Ascending aorta (tissue), 2 donors: ENCODE measurements at places on chromosomes 13 and 19. TPM values are rescaled to one million over a fixed set of nuclear protein-coding genes. Genes with fewer than 3 reads are reported as not detected.

Gene LENG8
- 402 TPM for total RNA-seq

Gene RYR1
- 1.5 TPM for total RNA-seq

Gene APOC4
- not detected for total RNA-seq

Gene OR7C1
- not detected for total RNA-seq

Gene ZNF85
- total RNA-seq: 0.96 TPM

Gene ZFP82
- total RNA-seq: 1.3 TPM

Gene C19orf18
- total RNA-seq: not detected

Gene ZNF304
- 5.9 TPM for total RNA-seq

DNA sequence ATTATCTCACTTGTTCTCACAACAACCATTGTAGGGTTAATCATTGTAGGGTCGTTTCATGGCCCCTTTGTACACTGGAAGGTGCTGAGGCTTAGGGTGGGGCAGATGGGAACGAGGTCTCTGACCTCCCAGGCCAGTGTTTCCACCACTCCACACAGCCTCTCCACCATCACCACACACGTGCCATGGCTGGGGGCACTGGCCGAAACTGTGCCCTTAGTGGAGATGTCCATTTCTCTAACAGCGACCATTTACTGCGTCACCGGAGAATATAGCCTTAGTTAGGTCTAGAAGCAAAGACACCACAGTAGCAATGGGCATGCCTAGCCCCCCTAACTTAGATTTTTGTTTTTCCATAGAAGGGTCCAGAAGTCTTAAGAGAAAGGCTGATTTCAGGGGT lies 36.5 kb downstream of the COL4A1 start:
- DNase-seq: no peak
- peak overlapping the region; percentile 50 for H3K27ac ChIP-seq
- H3K4me1 ChIP-seq: peaks cover 12% of the 10 kb centered on the region
- H3K36me3 ChIP-seq: peaks cover 8% of the 10 kb centered on the region
- no peaks in the 10 kb centered on the region for H3K27me3 ChIP-seq

DNA sequence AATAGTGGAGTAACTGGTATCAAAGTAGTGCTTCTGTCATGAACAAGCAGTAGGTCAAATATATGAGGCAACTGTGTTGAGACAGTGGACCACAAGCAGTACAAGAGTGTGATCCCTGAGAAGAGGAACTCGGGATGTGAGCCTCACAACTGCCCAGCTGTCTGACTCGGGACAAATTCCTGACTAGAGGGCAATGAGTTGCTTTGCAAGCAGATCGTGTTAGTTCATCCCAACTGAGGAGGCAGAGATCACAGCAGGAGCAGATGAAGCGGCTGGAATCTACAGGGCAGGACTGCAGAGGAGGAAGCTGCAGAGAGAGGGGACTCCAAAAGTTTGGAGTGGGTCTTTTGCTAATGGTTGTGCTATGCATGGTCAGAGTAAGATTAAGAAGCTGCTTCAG lies 741.1 kb downstream of the DIAPH3 start:
- no peaks in the 10 kb centered on the region for H3K36me3 ChIP-seq
- H3K4me1 ChIP-seq: no peaks in the 10 kb centered on the region
- H3K27ac ChIP-seq: no peak overlapping the region
- H3K27me3 ChIP-seq: no peaks in the 10 kb centered on the region

DNA sequence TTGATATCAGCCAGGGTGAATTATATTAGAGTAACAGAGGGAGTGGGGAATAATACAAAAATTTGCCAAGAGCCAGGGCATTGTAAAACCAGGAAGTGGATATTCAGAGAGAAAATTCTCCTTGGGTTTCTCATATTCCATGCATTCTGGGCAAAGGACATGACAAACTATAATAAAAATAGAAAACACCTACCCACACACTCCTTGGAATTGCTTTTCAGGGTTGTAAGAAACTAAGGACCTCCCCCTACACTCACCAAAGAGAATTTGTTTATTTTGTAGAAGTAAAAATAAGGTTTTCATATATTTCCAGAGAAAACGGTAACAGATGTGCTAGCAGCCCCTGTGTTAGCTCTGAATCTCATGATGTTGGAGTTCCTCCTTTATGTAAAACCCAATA lies 649.6 kb downstream of the SLITRK1 start:
- no peak overlapping the region for H3K27ac ChIP-seq
- no peak overlapping the region for H3K4me3 ChIP-seq
- no peaks in the 10 kb centered on the region for H3K27me3 ChIP-seq
- no peak for DNase-seq

- H3K4me3 ChIP-seq: no peak overlapping the region
- no peak for DNase-seq
- H3K27me3 ChIP-seq: no peaks in the 10 kb centered on the region
These were observed 5.2 kb upstream of the SRRM5 start for GRCh38 chr19:43606569-43607229.

GRCh38 chr19:14187561-14187960 lies 18.4 kb downstream of the ADGRL1 start:
- H3K27ac ChIP-seq: no peak overlapping the region
- no peak for DNase-seq
- H3K27me3 ChIP-seq: no peaks in the 10 kb centered on the region
- no peaks in the 10 kb centered on the region for H3K4me1 ChIP-seq
- H3K4me3 ChIP-seq: no peak overlapping the region

- H3K36me3 ChIP-seq: no peaks in the 10 kb centered on the region
- no peak overlapping the region for H3K27ac ChIP-seq
- DNase-seq: no peak
- H3K27me3 ChIP-seq: no peaks in the 10 kb centered on the region
- no peak overlapping the region for H3K4me3 ChIP-seq
These were observed 10.6 kb downstream of the CD70 start for GRCh38 chr19:6580313-6580712.

- H3K27ac ChIP-seq: no peak overlapping the region
- peaks cover 8% of the 10 kb centered on the region for H3K4me1 ChIP-seq
- H3K27me3 ChIP-seq: no peaks in the 10 kb centered on the region
- H3K36me3 ChIP-seq: no peaks in the 10 kb centered on the region
These were observed 49.1 kb downstream of the WASF3 start for GRCh38 chr13:26606631-26607030.

- H3K4me3 ChIP-seq: no peak overlapping the region
- H3K27ac ChIP-seq: no peak overlapping the region
- H3K4me1 ChIP-seq: peaks cover 4% of the 10 kb centered on the region
These were observed 8.8 kb downstream of the ATP4B start for GRCh38 chr13:113649212-113649611.

GRCh38 chr13:109074853-109075252 lies 445.4 kb downstream of the MYO16 start:
- no peak overlapping the region for H3K4me3 ChIP-seq
- H3K27me3 ChIP-seq: no peaks in the 10 kb centered on the region
- no peaks in the 10 kb centered on the region for H3K4me1 ChIP-seq
- H3K27ac ChIP-seq: no peak overlapping the region
- no peak for DNase-seq
- no peaks in the 10 kb centered on the region for H3K36me3 ChIP-seq

GRCh38 chr19:3443840-3444694 lies 36.3 kb downstream of the SMIM24 start:
- H3K4me3 ChIP-seq: peak overlapping the region; percentile 22
- H3K4me1 ChIP-seq: peaks cover 21% of the 10 kb centered on the region
- H3K27ac ChIP-seq: peak overlapping the region; percentile 9
- peaks cover 36% of the 10 kb centered on the region for H3K36me3 ChIP-seq

- no peaks in the 10 kb centered on the region for H3K36me3 ChIP-seq
- H3K4me3 ChIP-seq: no peak overlapping the region
- H3K27ac ChIP-seq: no peak overlapping the region
- no peak for DNase-seq
- H3K4me1 ChIP-seq: no peaks in the 10 kb centered on the region
These were observed 271.9 kb upstream of the SPRY2 start for GRCh38 chr13:80612804-80613203.

- no peaks in the 10 kb centered on the region for H3K36me3 ChIP-seq
- H3K27me3 ChIP-seq: no peaks in the 10 kb centered on the region
- H3K4me1 ChIP-seq: no peaks in the 10 kb centered on the region
- peak overlapping the region; percentile 56 for H3K27ac ChIP-seq
These were observed 252.5 kb downstream of the LHFPL6 start for GRCh38 chr13:39350461-39350881.

GRCh38 chr13:49248622-49249002 lies 887 bp downstream of the CDADC1 start:
- H3K4me1 ChIP-seq: peaks cover 5% of the 10 kb centered on the region
- H3K27me3 ChIP-seq: no peaks in the 10 kb centered on the region
- peak overlapping the region; percentile 81 for H3K27ac ChIP-seq
- peak overlapping the region; percentile 78 for H3K4me3 ChIP-seq

DNA sequence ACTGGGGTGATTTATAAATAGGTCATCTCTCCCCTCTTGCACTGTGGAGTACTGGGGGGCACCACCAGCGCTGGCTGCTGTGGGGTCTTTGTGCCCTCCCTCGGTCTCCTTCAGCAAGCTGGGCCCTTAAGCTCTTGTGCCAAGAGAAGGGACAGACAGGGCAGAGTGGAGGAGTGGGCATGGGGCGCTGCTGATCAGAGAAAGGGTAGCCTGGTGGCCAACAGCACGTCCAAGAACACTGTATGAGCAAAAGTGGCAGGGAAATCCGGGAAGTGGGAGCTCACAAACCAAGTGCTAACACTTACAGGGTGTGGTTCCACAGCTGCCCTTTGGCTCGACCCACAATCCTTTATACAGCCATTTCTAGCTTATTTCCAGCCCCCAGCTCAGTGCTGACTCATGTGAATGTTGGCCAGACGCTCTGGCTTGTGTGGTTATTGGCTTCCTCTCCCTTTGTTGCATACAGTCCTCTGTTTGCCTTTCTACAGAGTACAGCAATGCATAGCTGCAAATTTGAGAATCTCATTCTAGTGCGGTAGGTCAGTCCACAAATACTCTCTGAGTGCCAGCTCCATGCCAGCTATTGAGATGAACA lies 298.8 kb downstream of the SHISA2 start:
- DNase-seq: peak; percentile 72
- H3K27me3 ChIP-seq: no peaks in the 10 kb centered on the region
- no peaks in the 10 kb centered on the region for H3K4me1 ChIP-seq

GRCh38 chr13:29721766-29722165 lies 126.3 kb upstream of the SLC7A1 start:
- H3K4me1 ChIP-seq: no peaks in the 10 kb centered on the region
- no peaks in the 10 kb centered on the region for H3K27me3 ChIP-seq
- H3K36me3 ChIP-seq: no peaks in the 10 kb centered on the region

DNA sequence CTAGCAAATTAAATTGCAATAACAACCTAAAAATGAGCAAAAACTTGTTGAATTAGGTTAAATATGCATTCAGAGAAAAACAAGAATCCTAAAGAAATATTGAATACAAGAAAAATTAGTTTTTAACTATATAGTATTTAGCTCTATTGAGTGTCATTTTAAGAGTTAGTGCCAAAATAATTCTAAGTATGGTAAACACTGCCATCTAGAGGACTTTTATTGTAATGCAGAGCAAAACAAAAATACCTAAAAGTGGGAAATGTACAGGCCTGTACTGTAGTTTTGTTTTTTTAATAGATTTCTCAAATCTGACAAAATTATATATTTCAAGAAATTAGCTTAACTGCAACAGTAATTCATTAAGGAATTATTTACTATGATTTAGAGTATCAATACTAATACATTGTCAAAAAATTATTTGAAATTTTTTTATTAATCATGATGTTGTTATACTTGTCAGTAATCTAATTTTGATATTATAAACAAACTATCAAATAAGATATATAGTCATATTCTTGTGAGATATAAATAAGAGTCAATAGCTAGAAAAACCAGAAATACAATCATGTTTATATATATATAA lies 8.2 kb upstream of the PCDH9 start:
- no peak overlapping the region for H3K4me3 ChIP-seq
- H3K27ac ChIP-seq: no peak overlapping the region
- H3K27me3 ChIP-seq: no peaks in the 10 kb centered on the region
- DNase-seq: no peak
- H3K4me1 ChIP-seq: peaks cover 5% of the 10 kb centered on the region
